ENCODE measurements at places on chromosomes 3 and 15. TPM values are rescaled to one million over a fixed set of nuclear protein-coding genes. Genes with fewer than 3 reads are reported as not detected.

DNA sequence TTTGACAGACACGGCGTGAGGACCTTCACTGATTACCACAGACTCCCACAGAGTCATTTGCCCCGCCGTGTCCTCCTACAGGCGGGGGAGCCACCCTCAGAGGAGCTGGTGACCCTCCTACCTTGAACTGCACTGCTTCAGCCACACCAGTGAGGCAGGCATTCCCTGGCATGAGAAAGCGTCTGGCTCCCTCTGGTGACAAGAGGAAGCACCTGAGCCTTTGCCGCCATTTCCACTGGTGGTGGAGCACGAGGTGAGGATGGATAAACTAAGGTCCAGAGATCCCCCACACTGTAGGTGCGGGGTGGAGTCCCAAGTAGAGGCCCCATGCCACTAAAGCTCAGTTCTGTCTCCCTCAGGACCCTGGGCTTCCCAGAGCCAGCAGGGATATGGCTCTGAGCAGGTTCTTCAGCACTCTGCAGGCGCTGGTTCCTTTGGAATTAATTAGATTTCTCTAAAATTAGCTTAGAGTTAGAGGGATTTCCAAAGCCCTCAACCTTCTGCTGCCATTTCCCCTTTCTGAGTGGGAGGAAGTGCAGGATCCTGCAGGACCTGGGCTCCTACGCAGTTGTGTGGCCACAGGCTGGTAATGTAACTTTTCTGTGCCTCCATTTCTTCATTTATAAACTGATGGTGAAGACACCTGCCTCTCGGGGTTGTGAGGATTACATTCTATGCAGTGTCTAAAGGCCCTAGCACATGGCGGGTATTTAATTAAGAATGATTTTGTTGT is 224.0 kb downstream of the SLCO3A1 start:
- peaks cover 33% of the 10 kb centered on the region for H3K4me1 ChIP-seq
- no peak overlapping the region for H3K27ac ChIP-seq
- no peak overlapping the region for H3K4me3 ChIP-seq

DNA sequence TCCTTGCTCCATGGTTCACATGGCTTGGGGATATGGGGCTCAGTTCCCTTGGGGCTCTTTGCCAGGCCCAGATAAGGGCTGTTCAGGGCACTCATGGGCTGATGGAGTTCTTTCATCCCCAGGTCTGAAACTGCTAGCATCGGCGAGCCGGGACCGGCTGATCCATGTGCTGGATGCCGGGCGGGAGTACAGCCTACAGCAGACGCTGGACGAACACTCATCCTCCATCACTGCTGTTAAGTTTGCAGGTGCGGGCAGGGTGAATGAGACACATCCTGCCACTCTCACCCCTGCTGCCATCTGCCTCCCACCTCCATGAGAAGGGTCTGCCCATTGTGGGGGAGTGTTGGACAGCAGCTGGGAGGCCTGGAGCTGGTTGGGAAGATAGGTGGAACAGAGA is 11.1 kb upstream of the JMJD7 start:
- no peak overlapping the region for H3K4me3 ChIP-seq
- H3K27ac ChIP-seq, result no peak overlapping the region
- H3K27me3 ChIP-seq, result no peaks in the 10 kb centered on the region
- peaks cover 23% of the 10 kb centered on the region for H3K36me3 ChIP-seq

DNA sequence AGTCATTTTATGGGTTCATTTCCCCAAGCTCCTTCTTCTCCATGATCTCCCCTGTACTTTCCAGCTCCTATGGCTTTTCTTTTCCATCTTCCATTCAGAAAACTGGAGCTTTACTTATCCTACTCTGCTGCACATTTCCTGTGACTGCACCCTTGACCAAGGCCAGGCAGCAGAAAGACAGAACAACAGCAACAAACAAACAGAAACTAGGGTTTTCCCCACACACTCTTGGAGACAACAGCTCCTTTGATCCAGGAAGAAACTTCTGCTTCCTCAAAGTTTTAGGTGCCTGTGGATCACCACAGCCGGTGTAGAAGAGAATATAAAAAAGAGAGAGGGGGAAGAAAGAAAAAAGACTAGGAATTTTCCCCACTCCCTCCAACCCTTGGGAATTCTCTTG is 342.3 kb upstream of the CFAP20DC start:
- H3K4me3 ChIP-seq, result no peak overlapping the region
- no peaks in the 10 kb centered on the region for H3K36me3 ChIP-seq
- peaks cover 14% of the 10 kb centered on the region for H3K4me1 ChIP-seq
- no peak for DNase-seq
- H3K27ac ChIP-seq, result no peak overlapping the region

DNA sequence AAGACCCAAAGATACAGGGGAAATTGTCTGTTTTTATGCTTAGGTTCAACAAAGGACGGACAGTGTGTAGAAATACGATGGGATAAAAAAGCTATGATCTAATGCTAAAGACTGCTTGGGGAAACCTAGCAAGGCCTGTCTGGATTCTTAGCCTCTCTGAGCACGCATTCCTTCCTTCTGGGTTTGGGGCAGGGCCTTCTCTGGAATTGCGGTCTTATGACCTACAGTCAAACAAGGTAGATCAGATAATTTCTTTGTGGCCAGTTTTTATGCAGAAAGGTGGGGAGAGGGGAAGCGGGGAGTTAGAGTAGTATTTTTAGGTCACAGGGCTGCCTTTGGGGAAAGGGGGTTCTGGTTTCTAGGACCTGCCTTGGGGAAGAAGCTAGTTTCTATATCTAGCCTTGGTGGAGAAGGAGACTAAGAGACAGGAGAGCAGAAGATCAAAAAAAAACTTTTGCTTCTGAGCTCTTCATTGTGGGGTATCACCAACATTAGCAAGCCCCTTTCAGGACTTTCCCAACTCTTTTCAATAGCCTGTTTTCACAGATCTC is 39.1 kb upstream of the LIPC start:
- H3K4me3 ChIP-seq, result no peak overlapping the region
- no peaks in the 10 kb centered on the region for H3K36me3 ChIP-seq
- DNase-seq, result no peak
- H3K4me1 ChIP-seq, result no peaks in the 10 kb centered on the region
- peaks cover 14% of the 10 kb centered on the region for H3K27me3 ChIP-seq

- peaks cover 8% of the 10 kb centered on the region for H3K36me3 ChIP-seq
- peaks cover 12% of the 10 kb centered on the region for H3K27me3 ChIP-seq
- peaks cover 23% of the 10 kb centered on the region for H3K4me1 ChIP-seq
Measured at GRCh38 chr15:70430069-70430468, 332.4 kb upstream of the TLE3 start.

GRCh38 chr3:6640907-6641306 is 220.0 kb upstream of the GRM7 start:
- H3K4me3 ChIP-seq, result no peak overlapping the region
- no peak for DNase-seq
- no peaks in the 10 kb centered on the region for H3K27me3 ChIP-seq
- H3K4me1 ChIP-seq, result no peaks in the 10 kb centered on the region
- no peak overlapping the region for H3K27ac ChIP-seq

DNA sequence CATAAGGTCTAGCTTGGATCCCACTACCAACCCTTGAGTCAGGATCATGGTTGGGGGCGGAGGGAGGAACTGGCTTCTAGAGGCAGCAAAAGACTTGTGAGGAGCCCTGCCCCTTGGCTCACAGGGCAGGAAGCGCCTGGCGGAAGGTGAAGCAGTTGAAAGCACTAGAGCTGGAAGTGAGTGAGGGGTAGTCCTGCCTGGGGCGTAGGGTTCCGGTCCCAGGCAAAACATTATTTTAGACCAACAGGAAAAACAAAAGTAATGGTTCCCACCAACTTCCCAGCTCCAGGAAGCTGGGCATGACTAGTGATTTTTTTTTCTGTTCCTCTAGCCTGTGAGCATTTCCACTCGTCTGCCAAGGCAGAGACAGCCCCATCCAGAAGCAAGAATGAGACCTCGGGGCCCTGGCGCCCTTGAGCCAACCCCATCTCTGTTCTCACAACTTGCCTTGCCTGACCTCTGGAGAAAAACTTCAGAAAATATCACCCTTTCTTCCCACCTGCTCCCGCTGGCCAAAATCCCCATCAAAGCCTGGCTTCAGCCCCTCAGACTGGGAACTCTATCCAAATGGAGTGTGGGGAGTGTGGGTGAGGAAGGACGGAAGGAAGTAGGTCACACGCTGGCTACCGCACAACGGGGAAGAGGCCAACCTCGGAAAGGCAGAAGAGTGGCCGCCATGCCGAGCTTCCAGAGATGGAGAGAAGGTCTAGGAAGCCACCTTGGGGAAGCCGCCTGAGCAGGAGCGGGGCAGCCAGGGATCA is 57.5 kb downstream of the RBPMS2 start:
- peaks cover 9% of the 10 kb centered on the region for H3K4me1 ChIP-seq
- H3K4me3 ChIP-seq, result no peak overlapping the region
- H3K27me3 ChIP-seq, result no peaks in the 10 kb centered on the region
- H3K36me3 ChIP-seq, result no peaks in the 10 kb centered on the region

PLSCR4 gene
- total RNA-seq, result 0.31 TPM

GASK1A gene
- total RNA-seq, result not detected

SNTN gene
- total RNA-seq, result not detected

NEK10 gene
- total RNA-seq, result 0.74 TPM
